ENCODE measurements at places on chromosomes 3 and 15.

DNA sequence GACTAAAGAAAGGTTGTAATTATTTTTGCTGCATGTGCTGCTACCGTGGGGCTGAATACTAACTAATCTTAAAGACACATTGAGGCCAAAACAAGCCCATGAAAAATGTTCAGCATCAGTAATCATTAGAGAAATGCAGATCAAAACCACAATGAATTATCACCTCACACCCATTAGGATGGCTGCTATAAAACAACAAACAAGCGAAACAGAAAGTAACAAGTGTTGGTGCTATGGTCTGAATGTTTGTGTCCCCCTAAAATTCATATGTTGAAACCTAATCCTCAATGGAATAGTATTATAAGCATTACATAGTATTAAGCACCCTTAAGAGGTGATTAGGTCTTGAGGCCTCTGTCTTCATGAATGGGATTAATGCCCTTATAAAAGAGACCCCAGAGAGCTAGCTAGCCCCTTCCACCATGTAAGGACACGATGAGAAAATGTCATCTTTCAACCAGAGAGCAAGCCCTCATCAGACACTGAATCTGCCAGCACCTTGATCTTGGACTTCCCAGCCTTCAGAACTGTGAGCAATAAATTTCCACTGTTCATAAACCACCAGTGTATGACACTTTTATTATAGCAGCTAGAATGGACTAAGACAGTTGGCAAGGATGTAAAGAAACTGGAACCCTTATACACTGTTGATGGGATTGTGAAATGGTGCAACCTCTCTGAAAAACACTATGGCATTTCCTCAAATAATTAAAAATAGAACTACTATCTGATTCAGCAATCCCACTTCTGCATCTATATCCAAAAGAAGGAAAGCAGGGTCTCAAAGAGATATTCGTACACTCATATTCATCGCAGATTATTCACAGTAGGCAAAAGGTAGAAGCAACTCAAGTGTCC lies 76.1 kb downstream of the REC114 start:
- no peak for DNase-seq

DNA sequence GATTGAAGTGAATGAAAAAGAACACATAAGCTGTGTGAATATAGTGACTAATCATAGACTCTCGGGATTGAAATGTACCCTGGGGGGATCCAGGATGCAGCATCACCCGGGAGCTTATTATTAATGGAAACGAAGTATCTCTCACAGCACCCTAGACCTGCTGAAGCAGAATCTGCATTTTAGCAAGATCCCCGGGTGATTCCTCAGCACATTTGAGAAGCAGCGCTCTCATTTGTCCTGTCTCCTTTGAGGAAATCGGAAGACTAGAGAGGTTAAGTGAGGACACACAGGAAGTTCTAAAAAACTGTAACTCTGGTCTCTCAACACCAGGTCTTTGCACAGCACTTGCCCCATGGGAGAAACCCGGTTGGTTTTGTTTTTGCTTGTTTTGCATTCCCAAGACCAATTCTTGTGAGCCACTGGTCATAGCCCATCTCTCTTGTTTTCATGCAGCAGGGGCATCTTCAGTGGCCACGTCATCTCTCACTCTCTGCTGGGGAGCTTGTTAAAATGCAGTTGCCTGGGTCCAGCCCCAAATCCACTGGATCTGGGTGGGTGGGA lies 30.2 kb downstream of the ZNF710 start:
- no peak for DNase-seq

GRCh38 chr3:188822004-188822403 lies 349.8 kb upstream of the TPRG1 start:
- no peak for DNase-seq

DNA sequence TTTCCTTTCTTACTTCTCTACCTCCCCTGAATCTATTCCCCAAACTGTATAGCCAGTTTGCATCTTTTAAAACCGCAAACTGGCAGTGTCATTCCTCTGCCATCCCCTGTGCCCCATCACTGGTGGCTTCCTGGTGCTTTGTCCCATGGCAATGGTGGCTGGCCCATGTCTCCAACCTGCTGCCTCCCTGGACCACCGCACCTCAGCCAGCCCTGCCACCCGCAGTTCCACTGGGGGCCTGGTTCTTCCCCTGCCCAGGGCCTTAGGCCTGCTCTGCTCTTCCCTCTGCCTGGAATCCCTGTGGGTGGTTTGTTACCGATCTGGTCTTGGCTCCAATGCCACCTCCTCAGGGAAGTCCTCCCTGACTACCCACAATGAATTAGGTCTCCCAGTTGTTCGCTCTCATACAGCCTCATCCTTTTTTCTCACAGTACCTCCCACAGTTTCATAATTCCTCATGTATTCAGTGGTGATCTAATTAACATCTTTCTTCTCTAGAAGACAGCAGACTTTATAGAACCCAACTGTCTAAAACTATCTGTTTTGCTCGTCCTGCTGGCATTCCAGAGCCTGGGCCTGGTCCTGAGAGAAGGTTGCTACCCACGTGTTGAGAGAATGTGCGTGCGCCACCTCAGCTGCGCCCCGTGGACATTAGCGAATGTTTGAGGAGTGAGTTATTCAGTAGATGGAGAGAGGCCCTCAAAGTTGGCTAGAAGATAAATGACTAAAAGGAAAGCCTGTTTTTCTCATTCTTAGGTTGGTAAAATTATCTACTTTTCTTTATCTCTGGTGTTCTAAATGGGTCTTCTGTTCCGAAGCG lies 130.1 kb downstream of the DNAJB8 start:
- DNase-seq: no peak

DNA sequence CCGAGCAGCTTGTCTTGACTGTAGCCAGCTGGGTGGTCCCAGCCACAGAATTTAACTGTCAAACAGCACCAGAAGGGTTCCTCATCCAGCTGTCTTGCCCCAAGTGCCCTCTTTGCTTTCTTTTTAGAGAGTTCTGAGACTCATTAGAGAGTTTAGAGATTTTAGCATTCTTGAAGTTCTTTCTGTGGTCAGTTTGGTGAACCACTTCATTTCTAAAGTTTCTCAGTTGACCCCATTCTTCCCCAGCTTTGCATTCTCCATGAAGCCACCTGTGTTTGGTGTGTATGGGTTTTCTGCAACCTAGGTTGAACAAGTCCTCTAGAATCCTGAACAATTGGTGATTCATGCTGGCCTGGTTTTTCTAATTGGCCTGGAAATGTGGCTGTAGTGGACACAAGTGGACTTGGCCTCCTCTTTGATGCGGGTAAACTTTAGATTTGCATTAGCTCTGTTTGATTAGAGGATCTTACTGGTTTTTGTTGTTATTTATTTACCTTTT lies 33.7 kb downstream of the FLNB start:
- DNase-seq: no peak

Measured in D341Med (cell line).